NCI-H774 (cell line): ENCODE measurements at places on chromosomes 3 and 15.

GRCh38 chr15:73926219-73927002 lies at the start of gene LOXL1:
TSS of gene LOXL1 (plus strand) at chr15:73926462. CDS start at chr15:73926784, 322 bp downstream.
- DNase-seq = peak; percentile 65

GRCh38 chr3:52097851-52098507 lies 41.6 kb upstream of the DUSP7 start:
- no peak for DNase-seq

GRCh38 chr3:134992180-134992579 lies 197.1 kb downstream of the EPHB1 start:
- no peak for DNase-seq

DNA sequence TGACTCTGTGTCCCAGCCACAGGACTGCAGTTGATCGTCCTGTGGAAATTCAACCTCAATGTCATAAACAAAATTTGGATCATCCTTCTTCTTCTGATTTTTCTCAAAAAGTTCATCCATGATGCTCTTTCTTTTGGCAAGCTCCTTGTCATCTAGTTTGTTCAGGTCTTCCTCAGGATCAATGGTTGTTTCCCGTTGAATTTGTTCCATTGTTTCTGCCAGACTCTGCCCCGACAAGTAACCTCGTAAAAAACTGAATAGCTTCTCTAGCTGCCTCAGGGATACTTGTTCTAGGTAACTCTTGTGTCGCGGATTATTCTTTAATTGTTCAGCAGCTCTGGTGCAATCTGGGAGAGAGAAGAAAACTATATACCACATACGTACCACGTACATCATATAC lies 4.5 kb downstream of the CEP19 start:
- DNase-seq = no peak
